Stimulated activated CD8-positive, alpha-beta memory T cell treated with anti-CD3 and anti-CD28 coated beads, Interleukin-7, amount 100 ng/mL, for 1 hour (primary cell): ENCODE measurements at places on chromosomes 4 and X.

DNA sequence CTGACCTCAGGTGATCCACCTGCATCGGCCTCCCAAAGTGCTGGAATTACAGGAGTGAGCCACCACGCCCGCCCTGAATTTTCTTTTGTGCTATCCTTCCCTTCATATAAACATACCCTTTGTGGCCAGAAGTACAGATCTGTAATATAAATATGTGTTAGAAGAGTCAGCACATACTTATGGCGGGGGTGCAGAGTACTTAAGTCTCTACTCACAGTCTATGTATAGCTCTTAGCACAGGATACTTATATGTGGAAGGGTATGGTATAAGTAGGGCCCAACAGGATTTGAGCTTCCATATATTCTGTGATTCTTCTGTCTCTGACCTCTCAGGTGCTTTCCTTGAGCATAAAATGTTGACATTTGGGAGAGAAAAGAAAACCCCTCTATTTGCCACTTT, 18.2 kb downstream of the CXorf58 start:
- no peak for DNase-seq

- DNase-seq, result no peak
Measured at GRCh38 chr4:97073194-97073593, 1070.1 kb downstream of the STPG2 start.

DNA sequence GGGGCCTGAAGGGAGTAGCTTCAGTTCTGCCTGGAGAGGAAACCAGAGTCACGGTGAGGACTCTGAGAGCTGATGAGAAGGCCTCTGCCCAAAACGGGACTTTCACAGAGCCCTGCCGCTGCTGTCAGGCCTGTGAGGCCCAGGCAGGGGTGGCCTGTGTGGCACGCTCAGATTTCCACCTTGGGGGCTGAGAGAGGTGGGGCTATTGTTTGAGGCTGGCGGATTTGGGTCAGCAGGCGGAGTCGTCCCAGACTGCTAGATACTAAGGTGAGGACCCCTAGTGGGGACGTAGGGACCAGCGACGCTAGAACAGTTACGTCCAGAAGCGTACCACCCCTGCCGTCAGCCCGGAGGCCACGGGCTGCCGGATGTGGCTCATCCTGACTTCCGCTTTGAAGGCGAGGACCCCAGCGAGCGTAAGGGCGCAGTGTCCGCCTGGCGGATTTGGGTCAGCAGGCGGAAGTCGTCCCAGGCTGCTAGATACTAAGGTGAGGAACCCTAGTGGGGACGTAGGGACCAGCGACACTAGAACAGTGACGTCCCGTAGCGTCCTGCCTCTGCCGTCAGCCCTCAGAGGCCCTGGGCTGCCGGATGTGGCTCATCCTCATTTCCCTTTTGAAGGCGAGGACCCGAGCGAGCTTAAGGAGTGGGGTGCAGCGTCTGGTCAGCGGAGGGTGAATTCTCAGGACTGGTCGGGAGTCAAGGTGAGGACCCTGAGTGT, at the start of gene MAGEB1:
Gene MAGEB1 (plus strand): TSS at position 378 of the 721 bp plus-strand sequence. CDS start 3,348 bp downstream, outside the sequence.
- DNase-seq, result no peak

DNA sequence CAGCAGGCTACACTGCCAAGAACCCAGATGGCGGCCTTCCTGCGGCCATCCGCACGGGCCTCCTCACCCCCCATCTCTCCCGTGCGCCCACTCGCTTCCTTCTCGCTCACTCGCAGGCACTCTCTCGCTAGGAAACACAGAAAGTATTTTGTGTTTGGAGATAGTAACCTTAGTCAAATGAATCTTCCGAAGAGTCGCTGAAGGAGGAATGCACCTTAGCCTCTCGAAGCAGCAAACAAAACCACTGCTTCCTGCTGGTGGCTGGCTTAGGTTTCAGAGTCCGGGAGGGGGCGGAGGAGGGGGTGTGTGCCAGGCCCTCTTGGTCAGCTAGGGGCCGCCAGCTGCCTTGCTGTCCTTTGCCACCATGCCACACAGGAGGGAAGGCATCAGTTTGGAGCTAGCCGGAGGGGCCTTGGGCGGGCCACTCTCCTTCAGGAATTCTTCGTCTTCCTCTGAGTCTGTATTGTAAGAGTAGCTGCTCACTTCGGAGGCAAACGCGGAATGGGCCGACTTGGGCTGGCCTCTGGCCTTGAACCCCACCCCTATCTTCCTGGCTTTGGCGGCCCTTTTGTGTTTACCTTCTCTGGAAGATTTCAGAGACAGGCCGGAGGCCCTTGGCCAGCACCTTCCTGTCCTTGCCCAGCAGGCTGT, 73.2 kb upstream of the UCP1 start:
- no peak for DNase-seq

DNA sequence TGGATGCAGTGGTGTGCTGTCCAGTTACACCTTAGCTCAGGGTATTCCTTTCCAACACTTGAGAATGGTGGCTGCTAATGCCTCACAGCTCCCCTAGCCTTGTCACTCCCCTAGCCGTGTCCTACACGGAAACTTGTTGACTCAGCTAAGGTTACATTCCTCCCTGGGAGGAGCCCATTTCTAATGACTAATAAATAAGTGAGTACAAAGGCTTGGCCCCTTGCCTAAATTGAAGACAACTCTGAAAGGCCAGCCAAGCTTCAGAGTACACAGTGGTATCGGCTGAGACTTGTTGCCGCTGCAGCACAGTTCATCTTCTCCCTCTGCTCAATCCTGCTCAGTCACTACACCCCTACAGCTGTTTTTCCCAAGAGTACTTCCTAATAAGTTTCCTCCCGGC, 21.2 kb upstream of the SLC25A31 start:
- no peak for DNase-seq
